ENCODE measurements at places on chromosomes 2 and 18.

DNA sequence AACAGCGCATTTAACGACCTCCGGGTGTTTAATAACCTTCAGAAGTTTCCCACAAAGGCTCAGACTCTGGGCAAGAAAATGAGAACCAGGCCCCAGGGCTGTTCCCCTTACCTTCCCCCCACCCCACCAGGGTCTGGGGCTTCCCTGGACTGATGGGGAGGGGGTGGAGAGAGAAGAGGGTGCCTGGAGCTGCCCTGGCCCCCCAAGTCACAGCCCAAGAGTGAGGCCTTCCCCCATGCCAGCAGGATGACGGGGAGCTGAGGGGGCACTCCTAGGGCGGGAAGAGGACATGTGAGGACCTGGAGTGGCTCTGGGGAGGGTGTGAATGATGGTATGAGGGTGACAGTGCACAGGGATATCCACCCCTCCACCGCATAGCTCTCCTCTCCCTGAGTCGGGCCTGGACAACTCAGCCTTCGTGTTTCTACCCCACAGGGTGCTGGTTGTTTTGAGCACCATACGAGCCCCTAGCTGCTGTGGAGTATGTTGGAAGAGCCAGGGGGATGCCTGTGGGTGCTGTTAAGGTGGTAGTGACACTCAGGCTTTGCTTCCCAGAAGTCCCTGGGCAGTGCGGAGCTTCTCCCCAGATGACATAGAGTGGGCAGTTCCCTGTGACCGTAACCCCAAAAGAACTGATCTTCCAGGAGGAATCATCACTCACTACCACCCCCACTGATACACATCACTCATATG lies 3.9 kb downstream of the PKDCC start:
- no peak for DNase-seq

DNA sequence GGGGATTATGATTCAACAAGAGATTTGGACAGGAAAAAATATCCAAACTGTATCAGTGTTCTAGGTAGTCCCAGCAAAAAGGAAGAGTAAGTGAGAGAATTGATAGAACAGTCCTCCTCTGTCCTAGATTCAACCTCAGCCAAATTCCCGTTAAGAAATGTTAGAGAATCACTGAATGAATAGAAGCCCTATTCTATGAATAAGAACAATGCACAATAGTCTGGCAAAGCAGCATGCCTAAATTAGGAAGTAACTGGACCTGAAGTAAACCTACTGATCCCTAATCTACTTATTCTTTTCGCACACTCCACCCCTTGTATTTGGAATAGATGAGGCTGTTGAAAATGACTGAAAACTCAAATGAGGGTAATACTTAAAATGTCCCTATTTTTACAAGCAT lies 1665.5 kb downstream of the LRP1B start:
- DNase-seq: no peak

- no peak for DNase-seq
These were observed 1.8 kb downstream of the DYSF start for GRCh38 chr2:71455011-71455740.

DNA sequence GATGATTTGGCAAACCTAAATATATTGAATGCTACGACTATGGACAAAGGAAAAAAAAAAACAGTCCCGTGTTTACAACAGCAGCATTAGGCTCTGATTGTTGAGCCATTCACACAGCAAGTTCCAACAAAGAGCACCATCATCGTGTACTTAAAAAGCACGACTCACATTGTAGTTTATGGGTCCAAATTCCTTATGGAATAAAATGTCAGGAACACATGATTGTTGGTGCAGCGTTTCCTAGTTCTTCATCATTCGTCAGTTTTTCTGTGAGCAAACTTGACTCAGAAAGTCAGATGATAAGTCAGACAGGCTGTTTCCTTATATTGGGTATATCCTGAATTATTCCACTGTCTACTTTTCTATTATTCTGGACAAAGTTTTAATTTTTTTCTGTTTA lies 10.0 kb upstream of the KIDINS220 start:
- peak; percentile 53 for DNase-seq

DNA sequence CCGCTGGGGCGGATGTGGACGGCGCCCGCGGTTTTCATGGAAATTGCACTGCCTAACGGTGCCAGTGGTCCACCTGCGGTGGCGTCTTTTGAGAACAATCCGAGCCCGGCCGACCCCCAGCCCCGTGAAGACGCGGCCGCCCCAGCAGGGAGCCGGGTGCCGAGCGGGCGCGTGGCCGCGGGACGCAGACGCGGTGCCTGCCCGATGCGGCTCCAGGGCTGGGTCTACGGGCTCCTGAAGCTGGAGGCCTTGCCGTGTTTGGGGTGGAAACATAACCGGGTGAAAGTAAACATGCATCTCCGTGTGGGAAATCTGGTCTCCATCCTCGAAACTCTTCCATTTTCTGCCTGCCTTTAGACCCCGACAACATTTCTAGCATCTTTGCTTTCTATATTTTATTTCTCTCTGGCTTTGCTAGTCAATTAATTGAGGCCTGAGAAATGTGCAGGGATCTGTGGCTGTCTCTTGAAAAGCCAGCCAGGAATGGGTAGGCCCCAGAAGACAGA lies 572 bp downstream of the INPP4A start:
- DNase-seq: no peak

- DNase-seq: no peak
These were observed 261.2 kb downstream of the TXNL1 start for GRCh38 chr18:56377231-56377630.

DNA sequence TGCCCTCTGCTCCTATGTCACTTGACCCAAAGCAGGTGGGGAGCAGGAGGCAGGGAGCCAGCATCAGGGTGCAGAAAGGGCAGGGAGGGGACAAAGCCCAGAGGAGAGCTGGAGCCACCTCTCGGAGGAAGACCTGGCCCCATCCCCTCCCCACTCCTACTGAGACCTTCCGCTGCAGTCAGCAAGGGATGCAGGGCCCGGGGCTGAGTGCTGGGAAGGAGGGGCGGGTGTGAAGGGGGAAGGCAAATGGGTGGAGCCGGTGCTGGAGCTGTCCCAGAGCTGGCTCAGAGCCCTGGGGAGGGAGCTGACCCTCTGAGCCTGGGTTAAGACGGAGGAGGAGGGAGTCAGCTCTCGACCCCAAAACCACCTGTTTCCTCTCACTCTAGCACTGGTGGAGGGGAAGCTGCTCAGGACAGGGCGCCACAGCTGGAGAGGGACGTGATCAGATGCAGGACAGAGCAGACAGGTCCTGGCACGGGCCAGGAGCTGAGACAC lies 33.8 kb downstream of the HS1BP3 start:
- DNase-seq: peak; percentile 48

- peak; percentile 55 for DNase-seq
These were observed 80.9 kb downstream of the CHRNA1 start for GRCh38 chr2:174683392-174683759.

GRCh38 chr2:222538535-222538934 lies 114.2 kb downstream of the SGPP2 start:
- DNase-seq: no peak

DNA sequence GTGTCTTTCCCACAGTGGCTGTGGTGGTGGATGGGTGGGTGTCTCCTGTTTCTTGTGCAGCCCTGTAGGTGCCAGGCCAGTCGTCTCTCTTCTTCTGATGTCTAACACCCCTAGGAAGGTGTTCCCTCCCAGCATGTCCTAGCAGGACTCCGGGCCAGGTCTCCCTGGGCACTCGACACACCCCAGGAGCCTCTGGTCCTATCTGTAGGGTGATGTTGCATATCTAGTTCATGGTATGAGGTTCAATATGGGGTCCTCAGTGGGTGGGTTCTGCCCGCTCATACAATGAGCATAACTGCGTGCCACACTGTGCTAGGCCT lies 14.4 kb downstream of the NGEF start:
- no peak for DNase-seq

GRCh38 chr2:11833601-11834000 lies 87.2 kb downstream of the LPIN1 start:
- DNase-seq: peak; percentile 44

GRCh38 chr2:68912732-68913131 lies 40.0 kb downstream of the GKN2 start:
- no peak for DNase-seq
